ENCODE measurements at places on chromosomes 12 and 14. TPM values are rescaled to one million over a fixed set of nuclear protein-coding genes. Genes with fewer than 3 reads are reported as not detected.
A peak's percentile ranks its signal among the peaks of the same experiment; 100 is the strongest.

DNA sequence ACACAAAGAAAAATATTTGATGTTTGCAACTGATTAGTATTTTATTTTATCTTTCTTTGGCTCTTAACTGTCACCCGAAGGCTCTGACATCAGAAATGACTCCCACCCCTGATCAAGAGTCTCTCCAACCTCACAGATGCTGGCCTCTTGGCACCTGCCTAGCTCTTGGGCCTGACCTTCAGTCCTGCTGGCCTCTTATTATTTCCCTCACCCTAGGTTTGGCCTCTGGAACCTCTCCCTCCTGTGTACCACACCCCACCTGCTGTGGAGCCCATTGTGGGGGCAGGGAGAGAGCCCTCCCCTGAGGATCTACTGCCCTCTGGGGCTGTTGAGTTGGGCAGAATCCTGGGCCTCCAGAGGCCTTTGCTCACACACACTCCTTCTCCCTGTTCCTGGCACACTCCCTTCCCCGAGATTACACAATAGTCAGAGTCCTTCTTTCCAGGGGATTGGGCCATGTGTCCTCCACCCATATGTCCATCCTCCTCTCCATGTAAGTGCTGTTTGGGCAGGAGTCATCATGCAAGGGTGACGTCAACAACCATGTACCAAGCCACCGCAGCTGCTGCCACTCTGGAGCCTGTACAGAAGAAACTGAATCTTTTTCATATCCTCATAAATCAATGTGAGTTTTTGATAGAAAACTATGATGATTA lies 124.3 kb downstream of the RASSF9 start:
- no peaks in the 10 kb centered on the region for H3K27me3 ChIP-seq
- H3K36me3 ChIP-seq = no peaks in the 10 kb centered on the region
- H3K4me1 ChIP-seq = no peaks in the 10 kb centered on the region

- H3K4me1 ChIP-seq = no peaks in the 10 kb centered on the region
- no peaks in the 10 kb centered on the region for H3K36me3 ChIP-seq
- H3K4me3 ChIP-seq = no peak overlapping the region
- no peak for DNase-seq
These were observed 37.9 kb upstream of the PPM1A start for GRCh38 chr14:60211153-60211552.

DNA sequence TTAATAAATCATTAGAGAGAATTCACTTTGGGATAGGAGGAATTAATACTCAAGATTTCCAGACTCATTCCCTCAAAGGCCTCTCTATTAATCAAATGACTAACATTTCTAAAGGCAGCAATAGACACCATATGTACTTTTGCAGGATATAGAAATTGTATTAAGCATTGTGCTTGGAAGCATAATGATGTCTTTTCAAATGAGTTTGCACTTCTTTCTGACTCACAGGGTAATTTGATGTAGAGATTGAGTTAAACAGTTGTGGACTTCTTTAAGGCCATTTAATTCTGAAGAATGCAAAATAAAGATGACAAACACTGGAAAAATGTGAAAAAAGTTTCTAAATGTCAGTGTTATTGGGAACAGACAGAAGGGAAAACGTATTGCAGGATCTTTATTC lies 63.4 kb upstream of the CSRP2 start:
- no peak overlapping the region for H3K27ac ChIP-seq
- no peaks in the 10 kb centered on the region for H3K4me1 ChIP-seq
- DNase-seq = no peak
- H3K4me3 ChIP-seq = no peak overlapping the region
- H3K27me3 ChIP-seq = no peaks in the 10 kb centered on the region

DNA sequence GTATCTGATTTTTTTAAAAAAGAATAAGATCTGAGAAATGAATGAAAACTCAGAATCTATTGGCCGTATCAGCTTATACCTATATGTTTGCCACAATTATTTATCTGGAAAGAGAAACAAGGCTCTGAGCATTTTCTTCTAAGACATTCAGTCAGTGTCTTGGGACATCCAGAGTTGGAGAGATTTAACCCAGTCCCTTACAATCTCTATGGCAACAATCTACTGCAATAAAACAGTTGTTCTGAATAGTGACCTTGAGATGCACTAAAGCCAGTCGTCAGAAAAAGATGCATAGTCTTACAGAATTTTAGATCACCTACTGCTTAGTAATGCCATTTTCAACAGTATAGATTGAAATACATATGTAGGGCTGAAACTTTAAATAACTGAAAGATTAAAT lies 52.0 kb upstream of the SOCS2 start:
- H3K27ac ChIP-seq = no peak overlapping the region
- no peak for DNase-seq

DNA sequence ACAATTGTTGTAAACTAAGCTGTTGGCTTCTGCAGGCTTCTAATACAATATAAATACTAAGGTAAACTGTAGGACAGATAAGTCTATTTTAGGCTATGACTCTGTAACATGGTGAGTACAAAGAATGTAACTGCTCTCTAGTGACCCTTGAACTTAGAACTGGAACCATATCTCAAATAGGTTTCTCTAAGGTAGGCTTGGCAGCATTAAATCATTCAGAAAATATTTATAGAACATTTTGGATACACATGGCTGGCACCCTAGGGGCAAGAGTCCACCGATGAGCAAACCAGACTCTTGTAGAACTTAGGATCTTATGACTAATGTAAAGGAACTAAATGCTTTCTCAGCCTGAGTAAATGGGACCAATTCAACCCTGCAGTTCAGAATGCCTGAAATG lies 19.4 kb upstream of the SLC25A3 start:
- H3K27ac ChIP-seq = no peak overlapping the region
- H3K27me3 ChIP-seq = no peaks in the 10 kb centered on the region
- H3K36me3 ChIP-seq = no peaks in the 10 kb centered on the region
- no peak overlapping the region for H3K4me3 ChIP-seq
- peaks cover 20% of the 10 kb centered on the region for H3K4me1 ChIP-seq
- no peak for DNase-seq

GRCh38 chr12:65511134-65511834 lies 232.8 kb downstream of the MSRB3 start:
- no peaks in the 10 kb centered on the region for H3K27me3 ChIP-seq
- peaks cover 52% of the 10 kb centered on the region for H3K4me1 ChIP-seq
- DNase-seq = no peak
- no peaks in the 10 kb centered on the region for H3K36me3 ChIP-seq
- H3K27ac ChIP-seq = peak overlapping the region; percentile 93
- H3K4me3 ChIP-seq = no peak overlapping the region

DNA sequence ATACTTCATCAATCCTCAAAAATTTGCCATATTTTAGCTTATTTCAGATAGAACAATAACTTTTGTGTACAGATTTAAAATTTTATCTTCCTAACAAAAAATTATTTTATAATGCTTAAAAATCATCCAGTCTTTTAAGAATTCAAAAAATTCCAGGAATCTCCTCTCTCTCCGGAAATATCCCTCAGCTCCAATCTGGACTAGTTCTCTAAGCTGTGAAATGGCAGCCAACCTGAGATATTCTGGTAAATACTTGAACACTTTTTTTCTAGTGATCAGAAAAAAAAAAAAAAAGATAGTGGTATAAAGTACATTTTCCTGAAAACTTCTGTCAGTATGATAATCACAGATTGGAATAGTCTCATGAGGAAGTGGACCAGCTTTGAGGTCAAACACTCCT lies 57.6 kb downstream of the SSPN start:
- no peak overlapping the region for H3K4me3 ChIP-seq
- DNase-seq = no peak
- H3K4me1 ChIP-seq = no peaks in the 10 kb centered on the region
- no peaks in the 10 kb centered on the region for H3K36me3 ChIP-seq

- DNase-seq = no peak
- H3K27me3 ChIP-seq = no peaks in the 10 kb centered on the region
- no peaks in the 10 kb centered on the region for H3K36me3 ChIP-seq
- no peak overlapping the region for H3K27ac ChIP-seq
- no peak overlapping the region for H3K4me3 ChIP-seq
These were observed 32.2 kb upstream of the KTN1 start for GRCh38 chr14:55547650-55548315.

DNA sequence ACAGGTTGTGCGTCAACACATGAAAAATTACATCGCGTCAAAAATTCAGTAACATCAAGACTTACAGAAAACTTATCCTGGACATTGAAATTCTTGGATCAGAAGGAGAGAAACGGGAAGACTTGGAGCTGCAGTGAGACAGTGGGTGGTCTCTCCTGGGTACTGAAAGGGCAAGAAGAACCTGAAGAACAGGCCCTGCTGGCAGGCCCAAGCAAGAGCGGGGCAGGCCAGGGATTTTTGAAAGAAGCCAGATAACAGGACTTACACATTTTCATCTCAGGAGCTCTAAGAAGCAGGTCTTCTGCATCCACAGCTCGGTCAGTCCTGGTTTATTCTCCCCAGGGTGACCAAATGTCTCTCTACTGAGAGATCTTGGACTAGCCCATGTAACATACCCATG lies 466.5 kb upstream of the SOX5 start:
- H3K36me3 ChIP-seq = no peaks in the 10 kb centered on the region
- no peaks in the 10 kb centered on the region for H3K4me1 ChIP-seq
- no peak overlapping the region for H3K4me3 ChIP-seq
- H3K27ac ChIP-seq = no peak overlapping the region
- DNase-seq = no peak

GRCh38 chr12:51533799-51534198 lies 57.2 kb upstream of the SCN8A start:
- no peaks in the 10 kb centered on the region for H3K4me1 ChIP-seq
- H3K27me3 ChIP-seq = peaks cover 5% of the 10 kb centered on the region
- DNase-seq = no peak
- no peaks in the 10 kb centered on the region for H3K36me3 ChIP-seq

- no peak overlapping the region for H3K27ac ChIP-seq
- no peaks in the 10 kb centered on the region for H3K36me3 ChIP-seq
- no peaks in the 10 kb centered on the region for H3K4me1 ChIP-seq
These were observed 318.8 kb downstream of the PRKD1 start for GRCh38 chr14:29608861-29609260.

GRCh38 chr12:12683725-12684124 lies 12.3 kb downstream of the GPR19 start:
- DNase-seq = no peak
- no peak overlapping the region for H3K4me3 ChIP-seq
- no peak overlapping the region for H3K27ac ChIP-seq
- H3K4me1 ChIP-seq = no peaks in the 10 kb centered on the region
- no peaks in the 10 kb centered on the region for H3K27me3 ChIP-seq
- H3K36me3 ChIP-seq = no peaks in the 10 kb centered on the region

GRCh38 chr12:116563262-116563661 lies 4.1 kb downstream of the MAP1LC3B2 start:
- H3K4me3 ChIP-seq = no peak overlapping the region
- no peaks in the 10 kb centered on the region for H3K27me3 ChIP-seq
- no peaks in the 10 kb centered on the region for H3K36me3 ChIP-seq
- H3K4me1 ChIP-seq = peaks cover 20% of the 10 kb centered on the region
- DNase-seq = no peak
- no peak overlapping the region for H3K27ac ChIP-seq

GRCh38 chr12:685388-685787 lies 22.1 kb upstream of the NINJ2 start:
- no peaks in the 10 kb centered on the region for H3K4me1 ChIP-seq
- H3K27me3 ChIP-seq = no peaks in the 10 kb centered on the region
- no peak overlapping the region for H3K27ac ChIP-seq

GRCh38 chr12:96719660-96720362 lies 187.2 kb upstream of the NEDD1 start:
- H3K27ac ChIP-seq = no peak overlapping the region
- H3K36me3 ChIP-seq = no peaks in the 10 kb centered on the region
- no peak for DNase-seq
- peaks cover 21% of the 10 kb centered on the region for H3K27me3 ChIP-seq

DNA sequence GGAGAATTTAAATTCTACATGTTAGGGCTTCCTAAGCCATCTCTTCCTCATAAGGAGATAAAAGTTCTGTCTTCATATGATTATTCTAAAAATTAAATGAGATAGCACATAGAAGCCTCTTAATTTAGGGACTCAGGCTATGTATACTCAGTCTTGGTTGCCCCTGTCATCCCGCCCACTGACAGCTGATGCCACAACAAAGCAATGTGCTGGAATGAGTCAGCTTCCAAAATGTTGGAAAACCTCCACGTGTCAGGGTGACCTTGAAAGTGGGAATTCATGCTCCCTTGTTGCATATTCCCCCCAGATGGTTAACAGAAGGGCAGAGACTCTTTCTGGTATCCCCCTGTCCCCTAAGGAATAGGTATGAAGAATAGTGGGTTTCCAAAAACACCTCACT lies 238.0 kb upstream of the DDHD1 start:
- peak overlapping the region; percentile 62 for H3K27ac ChIP-seq
- H3K4me3 ChIP-seq = peak overlapping the region; percentile 12
- H3K4me1 ChIP-seq = peaks cover 27% of the 10 kb centered on the region

GRCh38 chr12:99960311-99960710 lies 24.4 kb downstream of the ANKS1B start:
- DNase-seq = no peak
- H3K27ac ChIP-seq = no peak overlapping the region
- peaks cover 29% of the 10 kb centered on the region for H3K27me3 ChIP-seq
- H3K36me3 ChIP-seq = no peaks in the 10 kb centered on the region
- no peaks in the 10 kb centered on the region for H3K4me1 ChIP-seq

- no peak overlapping the region for H3K27ac ChIP-seq
- peaks cover 27% of the 10 kb centered on the region for H3K27me3 ChIP-seq
- DNase-seq = no peak
- H3K4me3 ChIP-seq = no peak overlapping the region
- no peaks in the 10 kb centered on the region for H3K36me3 ChIP-seq
- H3K4me1 ChIP-seq = no peaks in the 10 kb centered on the region
These were observed 45.5 kb upstream of the C14orf180 start for GRCh38 chr14:104534036-104534435.

DNA sequence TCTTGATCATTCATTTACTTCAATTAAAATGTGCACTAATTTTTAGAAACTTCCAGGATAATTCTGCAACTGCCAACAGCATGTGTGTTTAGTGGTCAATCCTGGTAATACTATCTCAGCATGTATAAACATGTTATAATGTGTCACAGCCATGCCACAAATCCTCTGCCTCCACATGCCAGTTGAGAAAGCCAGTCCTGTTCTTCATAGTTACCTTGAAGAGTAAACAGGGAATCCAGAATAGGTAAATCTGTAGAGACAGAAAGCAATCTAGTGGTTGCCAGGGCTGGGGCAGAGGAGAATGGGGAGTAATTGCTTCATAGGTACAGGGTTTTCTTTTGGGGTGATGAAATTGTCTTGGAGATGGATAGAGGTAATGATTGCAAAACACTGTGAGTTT lies 85.9 kb downstream of the ARMH4 start:
- H3K4me3 ChIP-seq = no peak overlapping the region
- H3K36me3 ChIP-seq = no peaks in the 10 kb centered on the region
- H3K27ac ChIP-seq = no peak overlapping the region

GRCh38 chr12:22231836-22232235 lies 102.7 kb downstream of the ST8SIA1 start:
- no peak overlapping the region for H3K27ac ChIP-seq
- no peak overlapping the region for H3K4me3 ChIP-seq
- no peaks in the 10 kb centered on the region for H3K4me1 ChIP-seq
- no peak for DNase-seq
- no peaks in the 10 kb centered on the region for H3K27me3 ChIP-seq

Gene KLRC2
- 7.5 TPM for total RNA-seq

Gene LRRC43
- total RNA-seq = not detected

Gene EPYC
- total RNA-seq = not detected

Gene KRT82
- total RNA-seq = not detected

Gene MANSC1
- total RNA-seq = 0.20 TPM

Gene ESR2
- total RNA-seq = 0.32 TPM

Gene GALNT16
- 0.32 TPM for total RNA-seq

Gene TC2N
- 15.9 TPM for total RNA-seq

Gene IL26
- not detected for total RNA-seq

Gene TAS2R9
- total RNA-seq = not detected

Gene FKBP3
- 67.8 TPM for total RNA-seq

Gene CCDC38
- 0.27 TPM for total RNA-seq
